ENCODE measurements at places on chromosomes 2 and 18. TPM values are rescaled to one million over a fixed set of nuclear protein-coding genes. Genes with fewer than 3 reads are reported as not detected.

- DNase-seq, result no peak
These were observed 128.7 kb downstream of the CTIF start for GRCh38 chr18:48667276-48668254.

- DNase-seq, result peak; percentile 10
These were observed 119.2 kb upstream of the ACVR1C start for GRCh38 chr2:157747695-157748370.

Gene ZNF892
- total RNA-seq, result 1.7 TPM

GRCh38 chr2:181836583-181836982 lies 54.9 kb upstream of the ITPRID2 start:
- no peak for DNase-seq

GRCh38 chr2:100182494-100183361 lies 40.3 kb upstream of the AFF3 start:
- no peak for DNase-seq

GRCh38 chr2:191148791-191149190 lies 2.0 kb downstream of the STAT4 start:
- no peak for DNase-seq

GRCh38 chr2:134398300-134398699 lies 144.4 kb downstream of the MGAT5 start:
- DNase-seq, result no peak

Gene OTOS
- 0.34 TPM for total RNA-seq

- peak; percentile 83 for DNase-seq
These were observed 30.2 kb downstream of the PSD4 start for GRCh38 chr2:113203901-113204519.

Gene NEU4
- total RNA-seq, result not detected

DNA sequence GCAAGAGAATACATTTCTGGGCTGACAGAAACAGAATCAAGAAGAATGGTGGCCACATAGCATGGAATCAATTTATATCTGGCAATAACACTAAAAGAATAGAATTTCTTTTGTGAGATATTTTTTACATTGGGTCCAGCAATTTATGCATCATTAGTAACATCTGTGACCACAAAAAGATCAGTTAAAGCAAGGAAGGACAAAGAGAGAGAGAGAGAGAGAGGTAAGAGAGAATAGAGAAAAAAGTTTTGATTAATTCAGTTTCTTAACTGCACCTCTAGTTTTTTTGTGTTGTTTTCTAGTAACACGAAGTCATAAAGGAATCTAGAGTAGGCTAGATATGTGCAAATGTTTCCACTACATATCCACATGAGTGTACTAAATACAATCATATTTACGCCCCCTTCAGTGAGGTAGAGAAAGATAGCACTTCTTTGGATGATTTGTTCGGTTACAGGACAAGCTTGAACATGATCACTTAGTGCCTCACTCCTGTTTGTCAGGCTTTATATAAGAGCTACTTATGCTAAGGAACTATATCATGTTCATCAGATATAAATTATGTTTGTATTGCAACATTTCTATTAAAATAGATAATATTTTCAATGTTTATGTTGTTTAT lies 247.4 kb upstream of the COL3A1 start:
- DNase-seq, result no peak

- DNase-seq, result no peak
These were observed 790.9 kb upstream of the GCFC2 start for GRCh38 chr2:76501641-76502040.

GRCh38 chr2:204691911-204692510 lies 146.7 kb downstream of the PARD3B start:
- peak; percentile 65 for DNase-seq

DNA sequence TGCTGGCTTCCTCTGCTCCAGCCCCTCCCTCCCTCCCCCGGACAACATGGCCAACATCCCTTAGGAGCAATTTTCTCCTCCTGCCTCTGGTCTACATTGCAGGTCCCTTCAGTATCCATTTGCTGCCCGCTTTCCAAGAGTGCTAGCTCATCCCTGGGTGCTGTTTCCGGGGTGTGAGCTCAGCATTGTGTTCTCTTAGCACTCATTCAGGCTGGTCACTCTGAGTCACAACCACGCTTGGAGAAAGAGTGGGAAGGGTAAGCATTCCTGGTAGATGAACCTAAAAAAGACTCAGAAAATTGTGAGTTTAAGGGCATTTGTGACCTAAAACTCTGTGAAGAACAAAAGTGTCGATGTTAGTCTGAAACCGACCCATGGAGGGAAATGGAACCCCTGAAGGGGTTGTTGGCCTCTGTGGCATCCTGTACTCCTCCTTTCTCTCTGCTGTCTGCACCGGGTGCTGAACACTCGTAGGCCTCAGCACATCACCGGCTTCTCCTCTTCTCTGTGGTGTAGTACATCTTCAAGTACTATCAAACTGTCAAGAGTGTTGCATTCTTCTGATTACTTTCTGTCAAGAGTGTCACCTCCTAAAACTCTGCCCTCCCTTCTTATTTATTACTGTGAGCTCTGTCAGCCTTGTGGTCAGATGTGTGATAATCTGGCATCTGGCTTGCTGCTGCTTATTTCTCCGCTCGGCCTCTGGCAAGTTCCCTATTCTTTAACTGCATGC lies 73.0 kb downstream of the CTNNA2 start:
- DNase-seq, result no peak

Gene TTC21B
- 16.3 TPM for total RNA-seq

DNA sequence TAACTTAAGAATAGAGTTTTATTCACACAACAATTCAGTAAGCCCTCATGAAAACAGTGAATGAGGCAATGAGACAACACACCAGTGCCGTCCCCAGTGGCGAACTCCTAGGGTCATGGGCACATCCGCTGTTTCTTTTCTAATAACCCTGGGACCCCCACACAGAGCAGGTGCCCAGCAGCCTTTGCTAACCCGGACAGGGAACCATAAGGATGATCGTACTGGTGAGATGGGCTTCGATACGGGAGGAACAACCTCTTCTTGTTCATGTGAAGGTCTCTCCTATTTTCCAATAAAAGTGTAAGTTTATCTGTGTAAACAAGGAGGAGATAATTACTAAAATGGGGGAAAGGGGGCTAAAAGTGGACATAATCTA lies 97.4 kb upstream of the MGAT4A start:
- no peak for DNase-seq

DNA sequence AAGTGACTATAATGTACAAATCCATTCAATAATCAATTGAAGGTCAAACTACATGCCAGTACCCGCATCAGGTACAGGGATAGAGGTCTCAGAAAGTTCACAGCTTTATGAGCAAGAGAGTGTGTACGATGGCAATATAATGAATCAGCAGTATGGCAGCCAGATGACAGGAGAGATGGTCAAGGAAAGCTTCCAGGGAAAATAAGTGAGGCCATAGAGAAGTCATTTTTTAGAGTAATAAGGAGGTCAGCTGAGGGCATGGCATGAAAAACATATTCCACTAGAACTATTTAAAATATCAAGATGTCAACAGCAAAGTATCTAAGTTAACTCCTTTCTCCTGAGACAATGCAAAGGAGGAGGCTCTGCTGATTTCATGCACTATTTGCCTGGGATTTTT lies 108.0 kb downstream of the SLC8A1 start:
- DNase-seq, result no peak

DNA sequence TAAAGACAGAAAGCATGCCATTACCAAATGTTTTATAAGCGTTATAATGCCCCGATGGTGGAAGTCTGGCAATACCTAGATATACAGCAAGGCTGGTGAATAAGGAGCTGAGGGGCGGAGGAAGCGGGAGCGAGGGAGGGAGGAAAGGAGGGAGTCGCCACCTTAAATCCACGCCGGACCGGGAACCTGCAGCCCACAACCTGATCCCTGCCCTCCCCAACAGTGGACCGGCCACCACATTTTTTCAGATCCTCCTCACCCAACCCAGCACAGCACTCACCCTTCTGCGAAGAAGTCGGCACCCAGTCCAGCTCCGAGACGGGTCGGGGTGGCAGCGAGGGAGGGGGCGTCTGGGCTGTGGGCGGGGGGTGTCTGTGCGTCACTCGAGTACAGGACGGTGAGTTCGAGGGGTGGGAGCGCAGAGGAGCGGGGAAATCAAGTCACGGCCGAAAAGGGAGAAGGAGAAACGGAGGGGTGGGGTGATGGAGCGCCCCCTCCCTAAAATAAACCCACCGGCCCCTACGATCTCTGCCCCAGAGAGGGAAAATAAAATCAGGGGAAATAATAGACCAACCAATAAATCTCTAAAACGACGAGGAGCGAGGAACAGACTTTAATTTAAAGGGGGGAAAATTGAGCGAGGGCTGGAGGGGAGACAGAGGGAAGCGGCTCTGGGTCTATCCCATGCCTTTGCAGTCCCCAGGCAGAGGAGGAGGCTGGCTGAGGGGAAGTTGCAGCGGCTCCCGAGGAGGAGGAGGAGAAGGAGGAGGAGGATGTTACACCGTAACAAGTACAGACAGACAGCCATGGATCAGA lies 96.5 kb upstream of the SERTAD2 start:
- peak; percentile 51 for DNase-seq

DNA sequence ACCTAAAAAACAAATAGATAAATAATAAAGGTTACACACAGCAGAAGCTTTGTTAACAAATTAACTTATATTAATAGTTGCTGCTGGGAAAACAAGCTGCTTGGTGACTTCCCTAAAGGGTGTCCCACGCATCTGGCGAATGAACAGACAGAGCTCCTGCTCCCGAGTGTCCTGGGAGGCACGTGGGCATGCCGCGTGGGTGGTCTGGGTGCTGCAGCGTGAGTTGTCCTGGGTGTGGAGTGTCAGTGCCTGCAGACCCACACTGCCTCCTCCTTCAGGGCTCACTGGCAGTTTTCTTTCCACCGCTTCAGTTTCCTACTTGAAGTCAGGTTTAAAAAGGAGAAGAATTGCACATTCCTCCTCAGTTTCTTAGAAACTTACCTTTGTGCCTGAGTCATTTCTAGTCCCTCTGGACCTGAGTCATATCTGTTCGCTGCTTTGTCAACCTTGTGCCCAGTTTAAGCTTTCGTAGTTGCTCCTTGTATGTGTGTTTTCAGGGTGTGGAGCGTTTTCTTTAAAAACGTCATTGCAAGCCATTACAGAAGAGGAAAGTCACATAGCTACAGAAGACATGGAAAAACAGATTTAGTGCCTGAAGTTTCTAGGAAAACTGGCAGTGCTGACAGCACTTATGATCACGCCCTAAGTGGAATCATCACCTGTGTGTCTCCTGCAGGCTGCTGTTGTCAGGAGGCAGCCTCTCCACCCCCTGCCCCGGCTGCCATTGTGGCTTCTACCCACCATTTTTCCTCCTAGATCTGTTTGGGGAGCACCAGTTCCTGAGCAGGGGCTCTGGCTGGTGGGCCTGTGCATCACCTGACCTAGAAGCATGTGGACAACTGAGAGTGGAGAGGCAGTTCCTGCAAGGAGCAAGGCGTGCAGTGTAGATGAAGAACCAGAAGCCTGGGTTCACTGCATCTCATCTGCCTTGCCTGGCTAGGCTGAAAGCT lies 24.5 kb downstream of the IMPA2 start:
- DNase-seq, result peak; percentile 22

Gene PID1
- 6.1 TPM for total RNA-seq

DNA sequence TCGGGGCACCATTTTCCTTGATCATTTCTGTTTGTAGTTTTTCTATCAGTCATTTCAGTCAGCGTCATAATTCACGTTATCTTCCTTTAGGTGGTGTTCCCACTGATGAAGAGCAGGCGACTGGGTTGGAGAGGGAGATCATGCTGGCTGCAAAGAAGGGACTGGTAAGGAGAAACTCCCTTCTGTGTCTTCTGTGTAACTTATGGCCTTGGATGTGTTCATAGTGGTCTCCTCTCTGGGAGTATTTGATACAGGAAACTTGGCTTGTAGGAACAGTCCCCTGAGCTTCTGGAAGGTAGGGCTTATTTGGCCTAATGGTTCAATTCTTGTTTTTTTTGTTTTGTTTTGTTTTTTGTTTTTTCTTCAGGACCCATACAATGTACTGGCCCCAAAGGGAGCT lies 1.1 kb downstream of the COX5B start:
- no peak for DNase-seq

DNA sequence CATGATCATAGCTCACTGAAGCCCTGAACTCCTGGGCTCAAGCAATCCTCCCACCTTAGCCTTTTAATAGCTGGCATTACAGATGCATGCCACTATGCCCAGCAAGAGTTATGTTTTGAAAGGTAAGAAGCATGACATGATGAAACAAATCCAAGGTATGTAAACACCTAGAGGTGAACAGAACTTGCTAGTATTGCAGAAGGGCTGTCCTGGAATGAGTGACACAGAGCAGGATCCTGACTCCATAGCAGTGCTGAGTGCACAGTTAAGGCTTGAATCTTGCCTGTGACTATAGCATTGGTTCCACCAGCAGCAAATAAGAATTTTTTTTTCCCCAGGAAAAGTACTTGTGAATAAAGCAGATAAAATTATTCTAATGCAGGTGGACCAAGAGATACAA lies 309.5 kb downstream of the PIK3C3 start:
- no peak for DNase-seq

GRCh38 chr2:55136138-55136541 lies 85.9 kb upstream of the RTN4 start:
- DNase-seq, result no peak

Gene ZSCAN30
- 2.3 TPM for total RNA-seq

DNA sequence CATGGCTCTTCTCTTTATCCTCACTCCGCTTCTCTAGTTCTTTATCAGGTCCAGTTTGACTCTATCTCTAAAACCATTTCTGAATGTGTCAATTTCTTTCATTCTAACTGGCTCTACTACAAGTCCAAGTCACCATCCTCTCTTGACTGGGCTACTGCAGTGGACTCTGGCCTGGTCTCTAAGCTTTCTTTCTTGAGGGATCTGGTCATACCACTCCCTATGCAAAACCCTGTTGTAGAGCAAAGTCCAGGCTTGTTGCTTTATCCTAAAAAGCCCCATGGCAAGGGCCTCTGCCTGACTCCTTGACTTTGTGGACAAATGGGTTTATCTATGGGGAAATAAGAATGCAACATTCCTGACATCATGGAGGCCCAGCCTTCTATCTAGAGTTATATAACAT lies 87.1 kb downstream of the BCL2L11 start:
- DNase-seq, result no peak

Gene EPHA4
- 5.1 TPM for total RNA-seq

DNA sequence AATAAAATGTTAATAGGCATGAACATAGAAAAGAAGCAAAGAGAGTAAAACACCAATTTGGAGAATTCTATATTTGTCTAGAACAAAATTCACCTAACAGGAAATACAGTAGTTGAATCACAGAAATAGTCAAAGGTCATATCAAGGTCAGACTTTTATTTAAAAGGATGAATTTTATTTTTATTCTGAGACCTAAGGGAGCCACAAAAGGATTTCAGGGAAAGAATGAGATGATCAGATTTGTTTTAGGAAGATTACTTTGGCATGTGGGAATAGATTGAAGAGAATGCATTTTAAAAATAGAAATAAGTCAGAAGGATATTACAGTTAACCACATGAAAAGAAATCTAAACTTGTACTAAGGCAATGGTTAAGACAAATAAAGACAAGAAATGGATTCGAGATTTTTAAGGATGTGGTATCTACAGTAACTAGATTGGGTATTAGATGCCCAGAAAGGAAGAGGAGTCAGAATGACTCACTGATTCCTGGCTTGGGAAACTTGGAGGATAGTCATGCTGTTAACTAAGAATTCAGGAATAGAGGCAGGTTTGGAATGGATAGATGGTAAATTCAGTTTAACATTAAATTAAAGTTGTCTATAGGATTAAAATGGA lies 56.0 kb downstream of the METTL4 start:
- DNase-seq, result peak; percentile 70

Gene CELF4
- total RNA-seq, result not detected

GRCh38 chr2:24618680-24619079 lies 127.6 kb downstream of the NCOA1 start:
- no peak for DNase-seq

- DNase-seq, result no peak
These were observed 3.9 kb downstream of the RND3 start for GRCh38 chr2:150483532-150483931.

Gene EDAR
- total RNA-seq, result not detected

Gene GPBAR1
- not detected for total RNA-seq

GRCh38 chr2:241895712-241896641 lies 26.4 kb downstream of the RTP5 start:
- DNase-seq, result no peak

Data from Daoy (cell line).